Testis (tissue), 5 donors: ENCODE measurements at places on chromosomes 16 and 17. TPM values are rescaled to one million over a fixed set of nuclear protein-coding genes. Genes with fewer than 3 reads are reported as not detected.
A peak's percentile ranks its signal among the peaks of the same experiment; 100 is the strongest.

The WFDC1 gene
- 18.9 TPM for total RNA-seq

The PRSS33 gene
- total RNA-seq: not detected

The RBFOX1 gene
- 1.1 TPM for total RNA-seq

The GALR2 gene
- total RNA-seq: 1.6 TPM

The TP53TG3F gene
- total RNA-seq: 3.7 TPM

DNA sequence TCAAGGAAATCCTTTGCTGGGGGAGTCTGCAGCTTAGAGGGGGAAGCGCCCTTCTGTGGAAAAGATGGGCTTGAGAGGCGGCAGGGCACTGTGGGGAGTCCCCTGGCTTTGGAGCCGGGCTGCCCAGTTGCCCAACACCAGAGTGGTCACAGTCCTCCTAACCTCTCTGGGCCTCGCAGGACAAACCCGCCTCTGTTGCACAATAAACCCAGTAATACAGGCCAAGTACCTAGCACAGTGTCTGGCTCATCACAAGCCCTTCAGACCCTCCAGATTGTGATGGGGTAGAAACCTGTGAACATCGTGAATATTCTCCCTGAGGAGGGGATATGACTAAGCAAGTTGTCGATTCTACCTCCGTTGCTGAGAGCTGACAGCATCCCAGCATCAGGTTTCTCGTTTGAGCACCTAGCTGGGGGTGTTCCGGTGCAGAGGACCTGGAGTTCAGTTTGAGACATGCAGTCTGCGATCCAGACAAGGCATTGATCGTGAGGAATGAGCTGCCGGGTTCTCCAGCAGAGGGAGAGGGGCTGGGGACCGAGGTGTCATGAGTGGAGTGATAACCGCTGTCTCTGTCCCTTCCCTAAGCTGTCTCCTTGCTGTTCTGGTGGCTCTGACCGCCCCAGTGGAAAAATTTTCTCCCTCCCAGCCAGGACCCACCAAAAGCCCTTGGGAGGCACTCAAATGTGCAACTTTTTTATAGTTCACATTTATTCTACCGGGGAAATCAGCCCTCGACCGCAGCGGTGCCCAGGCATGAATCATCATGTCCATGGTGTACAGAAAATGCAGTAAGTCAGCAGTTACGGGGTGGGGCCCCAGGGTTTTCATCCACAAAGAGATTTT is 161.9 kb downstream of the WSCD1 start:
- DNase-seq: no peak

GRCh38 chr17:16211590-16211989 is 3.7 kb downstream of the NCOR1 start:
- no peak for DNase-seq

The SPATA22 gene
- total RNA-seq: 114 TPM

- peak; percentile 81 for DNase-seq
These were observed at the start of gene SF3B3 for GRCh38 chr16:70523743-70524398. Gene SF3B3, plus strand, starts transcription at chr16:70523816. Its CDS starts 2,841 bp downstream, at chr16:70526657.

The SLC5A11 gene
- total RNA-seq: 0.39 TPM

DNA sequence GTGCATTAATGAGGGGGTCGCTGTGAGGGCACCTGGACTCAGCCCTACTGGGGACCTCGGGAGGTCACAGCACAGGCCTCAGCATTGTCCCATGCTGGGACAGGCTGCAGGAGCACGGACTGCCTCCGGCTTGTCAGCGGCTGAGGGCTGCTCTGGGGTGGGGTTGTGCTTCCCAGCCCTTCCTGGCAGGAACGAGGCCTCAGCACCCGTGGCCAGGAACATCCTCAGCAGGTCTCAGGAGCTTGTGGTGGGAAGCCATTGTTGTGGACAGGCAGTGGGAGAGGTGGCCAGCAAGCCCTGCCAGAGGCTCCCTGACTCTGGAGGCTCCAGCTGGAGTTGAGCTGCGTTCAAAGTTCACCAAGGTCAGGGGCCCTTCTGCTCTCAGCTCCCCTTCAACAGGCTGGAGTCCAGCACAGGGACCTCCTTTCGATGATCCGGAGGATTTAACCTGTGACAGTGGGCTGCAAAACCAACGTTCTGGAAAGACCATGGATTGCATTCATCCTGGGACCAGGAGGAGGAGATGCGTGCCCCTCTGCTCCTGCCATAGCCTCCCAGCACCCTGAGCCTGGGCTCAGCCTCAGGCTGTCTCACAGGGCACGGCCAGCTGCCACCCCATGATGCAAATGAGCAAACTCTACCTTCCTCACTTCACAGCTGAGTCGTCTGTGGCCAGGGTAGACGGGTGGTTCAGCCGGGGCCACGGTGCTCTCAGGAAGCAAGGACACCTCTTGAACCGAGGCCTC is 32.6 kb downstream of the FOXL1 start:
- DNase-seq: no peak

- no peak for DNase-seq
These were observed 20.1 kb downstream of the NDEL1 start for GRCh38 chr17:8455665-8456209.

The SOX8 gene
- total RNA-seq: 11.2 TPM

GRCh38 chr17:11825572-11826209 is 171.6 kb downstream of the ZNF18 start:
- DNase-seq: no peak

The RAB37 gene
- 0.94 TPM for total RNA-seq

DNA sequence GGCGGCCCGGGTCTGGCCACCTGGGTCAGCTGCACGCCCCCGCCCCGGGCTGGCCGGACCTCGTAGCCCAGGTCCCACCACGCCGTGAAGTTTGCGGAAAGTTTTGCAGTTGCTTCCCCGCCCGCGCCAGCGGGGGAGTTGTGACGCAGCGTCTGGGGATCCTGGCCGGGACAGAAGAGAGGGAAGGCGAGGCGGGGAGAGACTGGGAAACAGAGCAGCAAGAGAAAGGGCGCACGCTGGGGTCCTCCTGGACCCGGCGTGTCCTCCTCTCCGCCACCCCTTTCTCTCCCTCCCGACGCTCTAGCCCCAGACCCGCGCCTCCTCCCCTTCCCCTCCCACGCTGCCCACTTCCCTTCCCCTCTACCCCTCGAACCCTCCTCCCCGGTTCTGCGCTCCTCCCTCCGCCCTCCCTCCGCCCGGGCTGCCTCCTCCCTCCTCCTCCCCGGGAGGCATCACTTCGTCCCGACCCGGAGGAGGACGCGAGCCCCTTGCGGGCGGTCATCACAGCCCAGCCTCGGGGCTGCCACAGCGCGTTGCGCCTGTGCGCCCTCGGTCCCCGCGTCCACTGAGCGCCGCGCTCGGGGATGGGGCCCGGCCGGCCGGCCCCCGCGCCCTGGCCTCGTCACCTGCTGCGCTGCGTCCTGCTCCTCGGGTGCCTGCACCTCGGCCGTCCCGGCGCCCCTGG is at the start of gene MRC2:
TSS of gene MRC2 (plus strand) at position 452 of the 685 bp plus-strand sequence. CDS start at position 585, 133 bp downstream.
- peak; percentile 73 for DNase-seq

DNA sequence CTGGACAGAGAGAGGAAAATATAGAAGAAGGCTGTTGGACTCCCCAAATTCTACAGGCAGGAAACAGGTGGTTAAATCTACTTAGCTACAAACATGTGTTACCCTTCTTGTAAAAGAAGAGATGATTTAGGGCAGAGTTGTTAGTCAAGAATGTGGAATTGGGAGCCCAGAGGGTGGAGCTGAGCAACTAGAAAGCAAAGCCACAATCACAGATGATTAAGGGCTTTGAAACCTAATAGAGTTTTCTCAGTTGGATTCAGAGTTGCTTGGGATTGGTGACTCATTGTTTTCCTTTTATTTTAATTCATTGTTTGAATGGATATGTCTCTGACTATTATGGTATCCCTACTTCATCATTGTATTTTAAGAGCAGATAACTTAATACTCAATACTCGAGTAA is 6.2 kb downstream of the ACSM5 start:
- no peak for DNase-seq

GRCh38 chr17:80594431-80595269 is 50.0 kb downstream of the RPTOR start:
- DNase-seq: no peak

- no peak for DNase-seq
These were observed 1.1 kb downstream of the CBX1 start for GRCh38 chr17:48100160-48100559.

The PYY gene
- total RNA-seq: 0.37 TPM

The KCNH6 gene
- total RNA-seq: 0.99 TPM

GRCh38 chr17:5182597-5183409 is 8.9 kb downstream of the ZNF594 start:
- no peak for DNase-seq

DNA sequence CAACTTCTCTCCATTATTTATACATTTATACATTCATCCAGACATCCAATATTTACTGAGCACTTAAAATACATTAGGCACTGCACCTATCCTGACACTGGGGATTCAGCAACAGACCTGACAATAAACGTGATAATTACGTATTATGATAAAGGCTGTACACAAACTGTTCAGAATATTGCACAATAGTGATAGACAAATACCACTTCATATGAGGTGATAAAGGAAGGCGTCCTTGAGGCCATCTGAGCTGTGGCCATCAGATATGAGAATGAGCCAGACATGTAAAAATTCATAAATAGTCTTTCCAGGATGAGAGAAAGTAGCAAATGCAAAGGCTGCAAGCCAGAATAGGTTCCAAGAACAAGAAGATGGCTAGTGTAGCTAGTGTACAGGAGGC is 8.6 kb downstream of the USP32 start:
- no peak for DNase-seq

DNA sequence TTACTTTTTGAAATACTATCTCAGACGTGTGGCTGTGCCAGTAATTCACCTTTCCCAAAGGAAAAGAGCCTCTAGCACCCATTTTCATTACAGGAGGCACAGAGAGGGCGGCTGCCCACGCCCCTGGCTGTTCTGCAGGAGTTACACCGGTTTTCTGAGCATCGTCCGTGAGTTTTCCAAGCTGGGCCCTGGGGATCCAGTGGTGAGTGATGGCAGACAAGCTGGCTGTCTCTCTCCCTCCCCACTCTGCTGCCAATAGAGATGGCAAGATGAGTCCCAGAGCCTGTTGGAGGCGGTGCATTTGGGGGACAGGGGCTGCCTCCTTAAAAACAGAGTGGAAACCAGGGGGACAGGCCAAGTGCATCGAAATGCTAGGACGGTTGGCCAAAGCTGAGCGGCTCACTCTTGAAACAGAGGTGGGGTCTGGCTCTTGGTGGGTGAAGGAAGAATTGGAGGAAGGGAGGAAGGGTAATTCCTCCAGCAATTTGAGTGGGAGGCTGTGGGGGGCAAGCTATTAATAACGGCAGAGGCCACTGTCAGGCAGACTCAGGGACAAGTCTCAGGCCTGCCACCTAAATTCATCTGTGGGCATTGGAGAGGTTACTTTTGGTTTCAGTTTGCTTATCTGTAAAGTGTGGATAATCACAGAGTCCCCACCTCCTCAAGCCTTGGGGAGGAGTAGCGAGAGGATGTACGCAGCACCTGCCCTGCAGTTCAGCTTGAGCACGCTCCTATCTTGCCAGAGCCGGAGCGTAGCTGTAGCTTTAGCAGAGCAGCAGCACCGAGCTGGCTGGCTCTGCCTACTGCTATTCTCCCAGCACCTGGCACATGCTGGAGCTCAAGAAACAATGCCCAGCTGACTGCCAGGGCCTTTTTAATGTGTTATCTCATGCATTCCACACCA is 7.5 kb upstream of the NOS2 start:
- peak; percentile 40 for DNase-seq

The PARD6A gene
- total RNA-seq: 30.0 TPM

DNA sequence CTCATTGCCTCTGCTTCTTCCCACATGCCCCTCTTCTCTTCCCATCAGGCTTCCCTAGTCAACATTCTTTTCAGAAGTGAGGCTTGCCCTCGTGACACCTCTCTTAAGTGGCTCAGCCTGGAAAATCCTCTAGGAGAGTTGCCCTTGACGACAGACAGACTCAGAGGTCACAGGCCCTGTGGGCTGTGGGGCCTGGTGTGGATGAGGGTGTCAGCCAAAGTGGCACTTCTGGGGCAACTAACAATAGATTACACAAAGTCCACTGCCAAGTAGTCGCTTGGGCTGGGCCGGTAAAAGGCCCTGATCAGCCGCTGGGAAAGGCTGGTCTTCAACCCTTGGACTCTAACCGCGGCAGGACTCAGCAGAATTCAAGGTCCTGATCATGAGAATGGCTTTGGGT is 33.7 kb upstream of the METTL16 start:
- DNase-seq: no peak

DNA sequence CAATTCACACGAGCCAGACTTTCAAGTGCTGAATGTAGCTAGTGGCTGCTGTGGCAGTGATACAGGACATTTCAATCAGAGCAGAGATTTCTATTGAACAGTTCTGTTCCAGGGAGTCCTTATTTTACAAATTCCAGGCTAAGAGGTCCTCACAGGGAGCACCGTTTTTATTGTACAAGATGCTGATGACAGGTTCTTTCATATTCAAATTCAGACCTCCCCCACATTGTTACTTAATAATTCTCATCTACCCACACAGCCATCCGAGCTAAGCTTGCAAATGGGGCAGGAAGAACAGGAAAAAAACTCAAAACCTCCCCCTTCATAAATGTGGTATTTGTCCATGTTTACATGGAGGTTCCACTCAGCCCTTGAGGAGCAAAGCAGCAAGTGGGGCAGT is 9.8 kb downstream of the GABARAPL2 start:
- no peak for DNase-seq

The ARL4D gene
- total RNA-seq: 26.5 TPM

The HAS3 gene
- total RNA-seq: 7.7 TPM

DNA sequence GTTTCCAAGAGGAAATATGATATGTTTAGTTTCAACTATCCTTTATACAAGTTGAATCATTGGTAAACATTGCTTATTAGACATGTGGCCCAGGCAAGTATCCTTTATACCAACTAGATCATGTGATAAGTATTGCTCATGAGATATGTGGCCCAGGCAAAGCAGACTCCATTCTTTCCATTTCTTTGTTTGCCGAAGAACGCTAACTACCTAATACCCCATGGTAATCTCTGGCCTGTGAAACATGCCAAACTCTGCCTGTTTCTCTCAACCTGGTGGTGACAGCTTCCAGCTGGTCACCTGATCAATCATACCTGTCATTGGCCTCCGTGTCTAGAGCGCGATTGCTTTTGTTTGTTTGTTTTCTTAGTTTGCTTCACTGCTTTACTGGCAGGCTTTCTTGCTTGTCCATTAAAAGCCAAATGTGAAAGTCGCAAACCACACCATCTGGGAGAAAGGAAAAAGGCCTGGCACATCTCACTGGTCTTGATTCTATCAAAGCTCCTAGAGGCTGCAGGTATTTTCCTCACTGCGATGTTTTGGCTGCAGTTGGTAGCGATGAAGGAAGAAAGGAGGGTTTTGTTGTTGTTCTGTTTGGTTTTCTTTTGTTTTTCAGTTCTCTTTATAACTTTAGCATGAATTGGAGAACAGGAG is 686.2 kb downstream of the KCNJ2 start:
- no peak for DNase-seq

DNA sequence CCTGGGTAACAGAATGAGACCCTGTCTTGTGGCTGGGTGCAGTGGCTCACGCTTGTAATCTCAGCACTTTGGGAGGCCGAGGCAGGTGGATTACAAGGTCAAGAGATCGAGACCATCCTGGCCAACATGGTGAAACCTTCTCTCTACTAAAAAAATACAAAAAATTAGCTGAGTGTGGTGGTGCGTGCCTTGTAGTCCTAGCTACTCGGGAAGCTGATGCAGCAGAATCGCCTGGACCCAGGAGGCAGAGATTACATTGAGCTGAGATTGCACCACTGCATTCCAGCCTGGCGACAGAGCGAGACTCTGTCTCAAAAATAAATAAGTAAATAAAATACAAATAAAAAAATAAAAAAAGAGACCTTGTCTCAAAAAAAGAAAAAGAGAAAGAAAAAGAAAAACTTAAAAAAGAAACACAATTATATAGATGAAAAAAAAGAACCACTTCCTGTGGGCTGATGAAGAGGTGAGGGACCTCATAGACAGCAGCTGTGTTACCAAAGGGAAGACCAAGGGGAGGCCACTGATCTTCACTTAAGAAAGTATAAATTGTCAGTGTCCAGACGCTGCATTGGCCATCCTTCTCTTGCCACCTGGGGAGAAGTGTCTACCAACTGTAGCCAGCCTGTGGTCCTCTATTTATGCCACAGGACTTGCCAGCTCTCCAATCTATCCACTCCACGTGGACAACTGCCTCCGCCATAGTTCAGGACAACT is 24.4 kb upstream of the SMG1 start:
- DNase-seq: no peak
